ENCODE measurements at places on chromosomes 6 and 20.
A peak's percentile ranks its signal among the peaks of the same experiment; 100 is the strongest.

DNA sequence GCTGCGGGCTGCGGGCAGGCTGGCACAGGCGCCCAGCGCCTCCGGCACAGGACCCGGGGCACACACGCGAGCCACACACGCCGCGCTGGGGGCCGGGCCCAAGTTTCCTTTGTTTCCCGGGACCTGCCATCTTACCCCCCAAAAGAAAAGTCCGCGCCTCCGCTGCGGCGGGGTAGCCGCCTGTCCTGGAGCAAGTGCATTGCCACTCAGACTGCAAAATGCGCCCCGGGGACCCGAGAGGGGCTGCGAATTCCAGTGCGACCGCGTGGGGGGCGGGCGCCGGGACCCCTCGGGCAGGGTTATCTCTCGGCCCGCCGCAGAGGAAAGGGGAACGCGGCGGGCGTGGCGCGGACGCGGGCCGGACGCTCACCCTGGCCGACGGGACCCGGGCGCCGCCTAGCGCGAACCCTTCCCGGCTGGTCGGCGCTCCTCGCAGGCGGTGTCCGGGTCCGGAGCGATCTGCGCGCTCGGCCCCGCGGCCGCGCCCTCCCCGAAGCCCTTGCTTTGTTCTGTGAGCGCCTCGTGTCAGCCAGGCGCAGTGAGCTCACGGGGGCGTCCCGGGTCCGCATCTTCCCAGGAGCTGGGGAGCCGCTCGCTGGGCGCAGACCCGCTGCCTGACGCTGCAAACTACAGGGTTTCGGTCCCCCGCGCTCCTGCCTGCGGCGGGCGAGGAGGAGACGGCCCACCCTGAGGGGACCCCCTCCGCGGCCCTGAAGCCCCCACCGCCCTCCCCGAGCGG is 639 bp upstream of the CD24 start:
- DNase-seq = no peak

- DNase-seq = no peak
These were observed 73.1 kb downstream of the AGPAT4 start for GRCh38 chr6:161200610-161201370.

GRCh38 chr6:110646951-110647910 is 168.0 kb downstream of the CDK19 start:
- DNase-seq = no peak

DNA sequence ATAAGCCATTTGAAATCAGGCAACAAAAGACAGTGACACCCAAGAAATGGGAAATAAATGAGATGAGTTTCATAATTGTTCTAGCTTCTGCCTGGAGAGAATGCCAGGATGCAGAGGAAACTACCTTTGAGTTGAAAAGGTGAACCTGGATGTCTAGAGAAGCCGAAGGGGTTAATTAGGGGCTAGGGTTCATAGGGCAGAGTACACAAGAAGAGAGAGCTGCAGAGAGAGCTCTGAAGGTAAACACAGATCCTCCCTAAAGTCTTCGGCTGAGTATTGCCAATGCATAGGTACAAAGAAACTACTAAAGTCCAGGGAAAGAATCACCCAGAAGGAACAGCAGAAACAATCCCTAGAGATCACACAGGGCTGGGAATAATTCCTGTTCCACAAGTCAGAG is 119.7 kb upstream of the BEND3 start:
- DNase-seq = no peak

GRCh38 chr6:116971959-116972358 is 94.9 kb downstream of the RFX6 start:
- DNase-seq = no peak

- DNase-seq = no peak
These were observed 400.6 kb downstream of the HDGFL1 start for GRCh38 chr6:22970004-22970403.

GRCh38 chr6:37882724-37883413 is 63.3 kb downstream of the ZFAND3 start:
- DNase-seq = no peak

- no peak for DNase-seq
These were observed 380.8 kb upstream of the IMPG1 start for GRCh38 chr6:76453270-76453669.

- no peak for DNase-seq
These were observed 426.9 kb downstream of the HTR1B start for GRCh38 chr6:77036400-77036799.

GRCh38 chr20:58975353-58975752 is 5.7 kb upstream of the NELFCD start:
- DNase-seq = no peak

GRCh38 chr6:52511572-52512151 is 65.2 kb downstream of the TRAM2 start:
- no peak for DNase-seq

- DNase-seq = peak; percentile 13
These were observed 58.2 kb upstream of the NKX2-2 start for GRCh38 chr20:21571841-21572690.

DNA sequence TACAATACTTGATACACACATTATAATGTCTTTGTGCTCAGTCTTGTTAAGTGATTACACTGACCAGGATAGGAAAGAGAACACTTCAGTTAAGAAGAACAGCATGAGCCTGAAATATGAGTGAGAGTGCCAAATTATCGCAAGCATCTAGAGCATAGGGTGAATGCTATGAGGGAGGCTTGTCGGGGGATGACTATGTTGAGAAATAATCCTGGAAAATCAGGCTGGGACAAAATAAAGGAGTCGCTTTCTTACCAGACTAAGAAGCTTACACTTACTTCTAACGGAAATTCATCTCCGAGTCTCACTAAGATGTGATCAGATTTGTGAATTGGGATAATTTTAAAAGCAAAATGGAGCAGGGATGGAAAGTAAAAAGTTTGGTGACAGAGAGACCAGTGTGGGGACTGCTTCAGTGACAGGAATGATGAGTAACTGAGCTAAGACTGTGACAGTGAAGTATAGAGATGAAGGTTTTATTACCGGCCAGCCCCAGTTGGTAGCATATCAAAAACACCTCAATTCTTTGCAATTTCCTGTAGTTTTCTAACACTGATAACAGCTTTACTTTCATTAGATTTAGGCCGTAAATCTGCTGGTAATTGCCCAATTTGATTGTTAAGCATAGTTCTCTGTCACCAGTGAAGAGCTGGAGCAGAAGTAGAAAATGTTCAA is 48.4 kb upstream of the DEFB112 start:
- DNase-seq = no peak

- peak; percentile 46 for DNase-seq
These were observed 605 bp upstream of the PPP1R16B start for GRCh38 chr20:38804682-38805501.

GRCh38 chr6:138339024-138339423 is 38.7 kb upstream of the SMIM28 start:
- no peak for DNase-seq

DNA sequence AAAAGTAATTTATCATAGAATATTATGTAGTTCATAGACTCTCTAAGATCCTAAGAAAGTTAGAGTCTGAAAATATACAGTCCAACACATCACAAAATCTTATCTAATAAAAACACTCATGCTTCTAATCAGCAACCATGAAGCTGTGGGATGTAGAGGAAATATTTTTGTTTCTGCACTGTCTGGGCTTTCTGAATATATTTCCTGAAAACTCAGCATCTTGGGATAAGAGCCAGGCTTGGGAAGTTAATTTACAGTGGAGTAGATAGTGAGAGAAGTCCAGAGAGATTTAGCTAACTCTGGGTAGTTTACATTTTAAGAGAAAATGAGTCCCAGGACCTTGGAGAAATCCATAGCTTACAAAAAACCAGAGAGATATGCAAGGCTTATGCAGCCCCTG is 150.4 kb upstream of the BMP5 start:
- no peak for DNase-seq

GRCh38 chr6:37971711-37972390 is 152.3 kb downstream of the ZFAND3 start:
- no peak for DNase-seq

DNA sequence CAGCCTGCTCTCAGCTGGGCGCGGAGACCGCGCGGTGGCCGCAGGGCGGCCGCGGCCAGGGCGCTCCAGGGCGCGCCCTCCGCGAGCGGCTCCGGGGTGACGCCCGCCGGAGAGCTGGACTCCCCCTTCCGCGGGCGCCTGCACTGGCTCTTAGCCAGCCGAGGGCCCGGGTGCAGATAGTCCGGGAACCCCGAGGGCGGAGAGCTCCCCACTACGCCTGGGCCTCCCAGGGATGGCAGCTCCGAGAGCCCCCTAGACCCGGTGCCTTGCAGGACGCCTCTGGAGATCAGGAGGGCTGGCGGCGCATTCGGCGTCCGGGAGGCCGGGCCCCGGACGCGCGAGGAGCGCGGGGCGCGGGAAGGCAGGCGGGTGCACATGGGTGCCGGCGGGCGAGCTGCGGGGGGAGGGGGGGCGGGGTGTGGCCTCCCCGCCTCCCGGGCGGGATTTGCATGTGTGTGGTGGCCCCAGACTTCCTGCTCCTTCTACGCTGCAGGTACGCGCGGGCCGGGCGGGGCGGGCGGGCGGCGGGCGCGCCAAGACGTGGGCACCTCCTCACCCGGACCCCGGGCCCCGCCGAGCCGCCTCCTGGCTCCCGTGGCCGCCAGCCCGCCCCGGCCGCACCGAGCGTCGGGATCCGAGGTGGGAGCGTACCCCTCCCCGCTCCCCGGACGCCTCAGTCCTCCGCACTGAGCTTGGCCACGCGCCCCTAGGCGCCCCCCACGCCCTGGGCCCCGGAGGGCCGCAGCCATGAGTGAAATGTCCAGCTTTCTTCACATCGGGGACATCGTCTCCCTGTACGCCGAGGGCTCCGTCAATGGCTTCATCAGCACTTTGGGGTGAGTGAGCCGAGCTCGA is at the start of gene ITPR3:
Gene ITPR3 (plus strand): TSS at position 467 of the 855 bp plus-strand sequence. CDS start 281 bp downstream, at position 748.
- peak; percentile 73 for DNase-seq

GRCh38 chr6:158627940-158628211 is 16.7 kb downstream of the DYNLT1 start:
- no peak for DNase-seq

DNA sequence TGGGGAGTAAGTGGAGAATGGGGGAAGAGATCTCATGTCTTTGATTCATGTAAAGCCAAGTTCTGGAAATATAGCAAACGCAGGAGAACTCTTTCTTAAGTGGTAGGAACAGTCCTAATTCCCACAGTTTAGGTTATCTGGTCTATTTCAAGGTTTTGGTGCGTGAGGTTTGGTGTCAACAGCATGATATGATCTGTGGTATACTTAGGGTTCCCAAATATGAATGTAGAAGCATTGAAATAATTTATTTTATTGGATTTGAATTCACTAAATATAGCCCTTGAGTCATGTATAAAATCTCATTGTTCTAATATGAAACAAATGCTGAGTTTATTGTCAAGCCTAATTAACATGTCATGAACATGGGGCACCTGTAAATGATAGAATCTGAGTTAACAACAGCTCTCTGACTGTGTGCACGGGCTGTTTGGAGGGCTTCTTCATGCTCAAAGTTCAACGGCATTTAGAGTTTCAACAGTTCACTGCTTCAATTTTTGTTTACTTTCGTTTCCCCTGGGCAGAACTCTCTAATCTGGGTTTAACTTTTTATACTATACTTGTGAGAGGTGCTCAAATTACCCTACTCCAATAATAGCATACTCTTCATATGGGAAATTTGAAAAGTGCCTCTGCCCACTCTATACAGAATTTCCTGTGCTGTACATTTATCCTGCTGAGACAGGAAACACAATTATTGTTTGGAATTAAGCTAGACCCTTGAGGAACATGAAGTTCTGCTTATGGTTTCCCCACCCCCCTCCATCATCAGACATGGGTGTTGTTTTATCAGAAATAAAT is 236.3 kb upstream of the ZNF217 start:
- no peak for DNase-seq

DNA sequence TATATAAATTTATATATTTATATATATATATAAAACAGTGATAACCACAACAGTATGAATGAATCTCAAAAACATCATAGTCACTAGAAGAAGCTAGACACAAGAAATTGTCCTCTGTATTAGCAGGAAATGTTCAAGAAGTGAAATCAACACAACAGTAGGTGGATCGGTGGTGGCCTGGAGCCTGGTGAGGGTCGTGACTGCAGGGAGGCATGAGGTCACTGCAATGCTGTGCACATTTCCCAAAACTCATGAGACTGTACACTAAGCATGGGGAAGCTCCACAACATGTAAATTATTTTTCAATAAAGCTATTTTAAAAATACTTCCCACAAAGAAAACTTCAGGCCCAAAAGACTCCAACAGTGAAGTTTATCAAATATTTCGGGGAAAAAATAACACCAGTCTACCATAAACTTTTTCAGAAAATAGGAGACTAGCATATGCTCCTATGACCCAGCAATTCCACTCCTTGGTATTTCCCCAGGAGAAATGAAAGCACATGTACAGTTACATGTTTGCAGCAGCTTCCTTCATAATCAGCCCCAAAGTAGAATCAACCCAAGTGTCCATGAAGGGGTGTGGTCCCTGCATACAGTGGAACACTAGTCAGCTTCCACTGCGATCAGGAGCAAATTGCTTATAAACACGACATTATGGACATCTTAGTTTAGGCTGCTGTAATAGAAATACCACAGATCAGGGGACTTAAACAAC is 144.2 kb downstream of the TBXT start:
- no peak for DNase-seq

GRCh38 chr20:33175123-33175522 is 7.2 kb downstream of the BPIFA2 start:
- no peak for DNase-seq

- DNase-seq = no peak
These were observed 28.0 kb upstream of the ZNF217 start for GRCh38 chr20:53621482-53622246.

DNA sequence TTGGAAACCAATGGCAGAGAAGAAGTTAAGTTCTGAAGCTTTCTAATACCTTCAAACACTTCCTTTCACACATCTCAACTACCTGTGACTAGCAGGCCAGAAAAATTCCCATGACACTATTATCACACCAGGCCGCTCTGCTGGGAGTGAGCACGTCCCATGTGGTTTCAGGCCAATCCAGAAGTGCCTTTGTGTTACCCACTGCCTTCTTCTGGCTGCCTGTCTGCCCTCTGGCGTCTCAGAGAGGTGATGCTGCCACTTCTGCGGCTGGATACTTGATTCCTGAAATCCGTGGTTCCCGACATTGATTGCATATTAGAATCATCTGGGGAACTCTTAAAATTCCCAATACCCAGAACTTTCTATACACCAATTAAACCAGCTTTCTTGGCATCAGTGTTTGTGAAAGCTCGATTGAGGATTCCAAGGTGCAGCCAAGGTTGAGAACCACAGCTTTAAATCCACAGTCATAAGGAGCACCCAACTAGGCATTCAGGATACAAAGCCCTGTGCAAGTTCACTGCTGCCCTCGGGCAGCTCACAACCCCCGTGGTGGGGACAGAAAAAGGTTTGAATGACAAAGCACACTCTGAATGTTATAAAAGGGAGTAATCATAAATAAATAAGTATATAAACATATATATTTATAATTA is 65.6 kb downstream of the STMND1 start:
- no peak for DNase-seq

Measured in activated CD4-positive, alpha-beta T cell treated with anti-CD3 and anti-CD28 coated beads, Interleukin-2, amount 50 U/mL, for 4 hours (primary cell).